ENCODE measurements at places on chromosomes 1 and 21.

DNA sequence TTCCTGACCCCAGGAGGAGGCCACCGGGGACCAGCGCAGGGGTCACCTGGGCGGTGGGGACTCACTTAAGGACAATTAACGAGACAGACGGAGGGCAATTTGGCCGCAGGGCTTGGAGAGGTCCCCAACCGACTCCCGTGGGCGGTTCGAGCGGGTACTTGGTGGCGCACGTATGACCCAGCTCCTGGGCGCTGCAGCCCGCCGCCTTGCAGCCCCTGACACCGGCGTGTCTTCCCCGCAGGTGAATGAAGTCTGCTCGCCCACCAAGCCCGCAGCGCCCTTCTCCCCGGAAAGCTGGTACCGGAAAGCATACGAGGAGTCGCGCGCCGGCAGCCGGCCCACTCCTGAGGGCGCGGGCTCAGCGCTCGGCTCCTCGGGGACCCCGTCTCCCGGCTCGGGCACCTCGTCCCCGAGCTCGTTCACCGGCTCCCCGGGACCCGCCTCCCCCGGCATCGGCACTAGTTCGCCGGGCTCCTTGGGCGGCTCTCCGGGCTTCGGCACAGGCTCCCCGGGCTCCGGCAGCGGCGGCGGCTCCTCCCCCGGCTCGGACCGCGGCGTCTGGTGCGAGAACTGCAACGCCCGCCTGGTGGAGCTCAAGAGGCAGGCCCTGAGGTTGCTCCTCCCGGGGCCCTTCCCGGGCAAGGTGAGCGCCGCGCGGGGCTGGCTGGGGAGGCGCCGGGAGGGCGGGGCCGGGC lies 1.4 kb downstream of the KIF26B start:
- DNase-seq, result peak; percentile 82

- no peak for DNase-seq
Measured at GRCh38 chr1:61563611-61564010, 161.3 kb downstream of the TM2D1 start.

DNA sequence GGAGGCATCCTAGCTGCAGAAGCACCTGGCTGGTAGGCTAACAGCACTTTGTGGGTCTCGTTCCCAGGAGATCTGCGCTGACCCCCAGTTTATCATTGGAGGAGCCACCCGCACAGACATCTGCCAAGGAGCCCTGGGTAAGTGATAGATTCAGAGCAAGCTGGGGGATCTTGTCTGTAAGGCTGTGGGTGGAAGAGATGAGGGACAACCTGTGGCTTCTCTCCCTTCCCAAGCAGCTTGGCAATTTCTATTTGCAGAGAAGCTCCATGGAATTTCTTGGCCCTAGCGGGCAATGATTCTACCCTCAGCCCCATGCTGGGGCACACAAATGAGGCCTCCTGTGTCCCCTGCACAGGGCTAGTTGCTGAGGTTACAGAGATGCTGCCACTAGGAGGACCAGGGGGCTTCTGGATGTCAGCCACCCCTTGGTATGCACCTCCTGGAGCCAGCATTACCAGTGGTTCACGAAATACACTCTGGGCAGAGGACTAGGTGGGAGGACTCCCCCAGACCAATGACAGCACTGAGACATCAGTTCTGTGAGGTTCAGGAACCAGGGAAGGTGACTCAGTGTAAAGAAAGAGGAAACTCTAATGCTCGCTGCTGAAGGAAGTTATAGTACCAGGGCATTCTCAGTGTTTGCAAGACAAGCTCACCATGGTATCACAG lies 5.5 kb downstream of the CAPN2 start:
- DNase-seq, result no peak

DNA sequence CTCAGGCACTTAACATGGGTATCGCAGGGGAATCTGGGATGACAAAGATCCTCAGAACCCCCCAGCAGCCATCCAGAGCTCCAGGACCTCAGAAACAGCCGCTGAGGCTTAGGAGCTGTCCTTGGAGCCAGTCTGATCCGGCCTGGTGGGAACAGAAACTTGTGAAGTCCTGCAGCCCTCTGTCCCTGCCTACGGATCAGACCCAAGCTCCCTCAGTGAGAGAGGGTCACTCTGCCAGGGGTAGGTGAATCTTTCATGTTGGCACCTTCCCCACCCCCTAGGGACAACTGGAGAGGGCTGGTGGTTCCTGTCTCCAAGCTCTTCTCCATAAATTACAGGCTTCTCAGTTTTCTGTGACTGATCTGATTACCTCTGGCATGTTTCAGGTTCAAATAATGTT lies 122.3 kb downstream of the TLR5 start:
- DNase-seq, result no peak

- DNase-seq, result no peak
Measured at GRCh38 chr1:229709500-229710013, 83.5 kb downstream of the URB2 start.

DNA sequence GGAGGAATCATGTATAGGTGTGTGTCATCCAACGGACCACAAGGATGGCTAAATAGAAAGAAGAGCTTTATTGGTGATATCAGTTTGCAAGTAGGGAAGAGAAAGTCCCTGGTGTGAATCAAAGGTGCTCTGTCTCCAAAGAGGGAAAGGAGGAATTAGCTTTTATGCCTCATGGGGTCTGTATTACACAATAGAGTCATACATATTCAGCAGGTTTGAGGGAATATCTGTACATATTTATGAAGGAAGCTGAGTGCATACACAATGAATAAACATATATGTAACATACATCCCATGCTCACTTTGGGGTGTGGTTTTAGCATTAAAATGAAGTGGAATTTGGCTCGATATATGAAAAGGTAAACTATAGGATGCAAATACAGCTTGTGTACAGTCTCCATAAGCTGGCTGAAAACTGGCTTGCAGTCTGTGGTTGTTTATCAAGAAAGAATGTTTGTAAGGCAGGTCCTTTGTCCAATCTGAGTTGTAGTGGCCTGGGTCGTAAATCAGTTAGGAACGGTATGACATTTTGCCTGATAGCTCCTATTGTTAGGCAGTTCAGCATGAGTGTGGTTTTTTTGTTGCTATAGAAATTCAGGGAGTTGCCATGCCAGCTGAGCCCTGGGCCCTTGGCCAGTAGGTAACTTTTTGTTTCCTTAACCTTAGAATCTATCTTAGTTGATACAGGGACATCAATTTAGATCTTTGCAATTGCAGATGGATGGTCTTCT lies 198.0 kb upstream of the ZP4 start:
- DNase-seq, result no peak

DNA sequence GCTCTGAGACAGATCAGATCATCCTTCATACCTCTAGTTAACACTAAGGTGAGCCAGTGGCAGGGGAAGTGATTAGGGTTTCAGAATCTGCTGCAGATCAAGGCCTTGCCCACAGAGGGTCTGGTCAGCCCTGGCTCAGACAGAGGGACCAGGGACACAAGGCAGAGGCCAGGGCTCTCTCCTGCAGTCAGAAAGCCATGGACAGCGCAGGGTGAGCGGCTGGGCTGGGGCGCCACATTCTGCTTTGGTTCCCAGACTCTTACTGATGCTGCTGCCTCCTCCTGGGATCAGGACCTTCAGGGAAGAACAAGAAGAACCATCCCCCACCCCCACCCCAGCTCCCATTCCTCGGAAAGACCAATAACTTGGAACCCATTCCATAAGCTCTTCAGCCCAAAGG lies 43.1 kb downstream of the GPR161 start:
- DNase-seq, result no peak

- DNase-seq, result peak; percentile 7
Measured at GRCh38 chr1:218332416-218332815, 12.7 kb upstream of the TGFB2 start.

DNA sequence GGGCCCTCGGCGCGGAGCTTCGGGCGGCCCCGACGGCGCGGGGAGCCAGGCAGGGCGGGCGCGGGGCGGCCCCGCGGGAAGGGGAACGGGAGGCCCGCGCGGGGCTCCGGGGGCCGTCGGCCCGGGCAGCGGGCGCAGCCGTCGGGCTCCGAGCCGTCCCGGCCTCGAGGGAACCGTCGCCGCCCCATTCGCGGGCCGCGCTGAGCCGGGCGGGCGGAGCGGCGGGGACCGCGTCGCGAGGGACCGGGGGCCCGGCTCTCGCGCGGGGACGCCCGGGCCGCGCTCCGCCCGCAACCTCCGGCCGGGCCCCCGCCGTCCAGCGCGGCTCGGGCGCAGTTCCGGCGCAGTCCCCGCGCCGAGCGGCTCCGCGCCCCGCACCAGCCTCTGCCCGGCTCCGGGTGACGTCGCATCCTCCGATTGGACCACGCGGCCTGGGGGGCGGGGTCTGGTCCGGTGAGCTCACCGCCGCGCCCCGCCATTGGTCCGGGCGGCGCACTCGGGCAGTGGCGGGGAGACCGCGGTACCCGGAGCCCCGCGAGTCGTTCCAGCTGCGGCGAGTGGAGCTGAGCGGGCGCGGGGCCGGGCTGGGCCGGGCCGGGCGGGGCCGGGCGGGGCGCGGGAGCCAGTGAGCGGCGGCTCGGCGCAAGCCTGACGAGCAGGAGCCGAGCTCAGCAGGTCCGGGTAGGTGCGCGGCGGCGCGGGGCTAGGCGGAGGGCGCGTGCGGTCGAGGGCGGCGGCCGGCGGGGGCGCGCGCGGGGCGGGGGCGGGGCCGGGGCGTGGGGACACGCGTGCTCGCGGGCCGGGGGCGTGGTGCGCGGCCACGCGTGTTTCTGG lies 66.7 kb upstream of the VAMP3 start:
- DNase-seq, result peak; percentile 88

DNA sequence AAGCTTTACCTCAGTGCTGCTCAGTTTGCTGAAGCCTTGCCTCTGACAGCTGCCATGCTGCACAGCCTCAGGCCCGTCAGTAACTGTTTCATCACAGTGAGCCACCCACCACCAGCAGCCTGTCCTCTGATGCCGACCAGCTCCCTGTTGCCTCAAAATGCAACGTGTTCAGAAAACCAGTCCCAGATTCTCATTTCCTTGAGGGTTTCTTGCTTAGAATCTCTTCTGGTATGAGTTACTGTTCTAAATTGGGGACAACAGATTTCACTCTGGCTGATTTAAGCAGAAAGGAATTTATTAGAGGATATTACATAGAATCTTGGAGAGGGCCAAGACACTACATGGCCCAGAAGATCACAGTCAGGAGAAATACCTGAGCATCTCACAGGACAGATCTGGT lies 11.0 kb downstream of the UBL4B start:
- DNase-seq, result no peak

GRCh38 chr1:105337420-105337819 lies 1587.7 kb downstream of the AMY1C start:
- DNase-seq, result no peak

- peak; percentile 19 for DNase-seq
Measured at GRCh38 chr1:166915941-166916340, 39.9 kb upstream of the TADA1 start.

DNA sequence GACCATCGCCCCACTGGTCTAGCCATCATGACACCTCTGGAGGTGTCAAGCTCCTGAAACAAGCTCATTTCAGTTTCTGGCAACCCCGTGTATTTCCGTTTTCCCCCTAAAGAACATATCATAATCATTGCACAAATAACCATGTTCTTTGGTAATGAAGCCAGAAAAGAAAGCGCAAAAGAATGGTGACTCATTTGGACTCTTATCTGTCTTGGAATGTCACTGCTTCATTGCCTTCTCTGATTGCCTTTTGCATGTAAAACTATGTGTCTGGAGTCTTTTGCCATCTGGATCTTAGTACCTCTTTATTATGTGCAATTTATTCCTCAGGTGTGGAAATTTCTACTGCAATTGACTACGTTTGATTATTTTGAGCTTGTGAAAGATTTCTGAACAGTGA lies 110.5 kb downstream of the COLGALT2 start:
- DNase-seq, result no peak

GRCh38 chr1:232423591-232423990 lies 206.3 kb downstream of the SIPA1L2 start:
- DNase-seq, result peak; percentile 26

DNA sequence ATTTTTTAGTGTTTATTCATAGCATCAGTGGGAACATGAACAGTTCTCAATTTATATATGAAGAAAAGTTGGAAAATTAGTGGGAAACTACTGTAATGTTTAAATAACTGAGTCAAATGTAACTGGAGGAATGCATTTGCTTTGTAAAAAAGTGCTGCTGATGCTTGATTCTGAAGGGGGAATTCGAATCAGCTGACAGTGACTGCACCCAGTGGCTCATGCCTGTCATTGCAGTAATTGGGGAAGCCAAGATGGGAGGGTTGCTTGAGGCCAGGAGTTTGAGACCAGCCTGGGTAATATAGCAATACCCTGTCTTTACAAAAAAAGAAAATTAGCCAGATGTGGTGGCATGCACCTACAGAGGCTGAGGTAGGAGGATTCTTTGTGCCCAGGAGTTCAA lies 398.4 kb downstream of the ZP4 start:
- DNase-seq, result no peak

GRCh38 chr1:33036051-33036525 lies 595 bp downstream of the AK2 start:
- peak; percentile 51 for DNase-seq

DNA sequence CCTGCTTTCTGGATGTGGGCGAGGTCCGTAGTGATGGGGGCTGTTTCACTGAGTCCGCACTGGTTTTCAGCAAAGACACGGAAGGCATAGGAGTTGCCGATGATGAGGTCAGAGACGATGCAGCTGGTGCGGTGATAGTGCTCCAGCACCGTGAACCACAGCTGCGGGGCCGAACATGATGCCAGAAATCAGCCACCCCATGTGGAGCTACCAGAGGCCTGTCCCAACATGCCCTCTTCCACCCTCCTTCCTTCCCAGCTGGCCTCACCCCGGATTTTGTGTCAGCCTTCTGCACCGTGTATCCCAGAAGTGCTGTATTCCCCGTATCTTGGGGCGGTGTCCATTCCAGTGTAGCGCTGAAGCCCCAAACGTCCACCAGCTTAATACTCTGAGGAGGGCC lies 10.0 kb downstream of the MYBPHL start:
- peak; percentile 24 for DNase-seq

DNA sequence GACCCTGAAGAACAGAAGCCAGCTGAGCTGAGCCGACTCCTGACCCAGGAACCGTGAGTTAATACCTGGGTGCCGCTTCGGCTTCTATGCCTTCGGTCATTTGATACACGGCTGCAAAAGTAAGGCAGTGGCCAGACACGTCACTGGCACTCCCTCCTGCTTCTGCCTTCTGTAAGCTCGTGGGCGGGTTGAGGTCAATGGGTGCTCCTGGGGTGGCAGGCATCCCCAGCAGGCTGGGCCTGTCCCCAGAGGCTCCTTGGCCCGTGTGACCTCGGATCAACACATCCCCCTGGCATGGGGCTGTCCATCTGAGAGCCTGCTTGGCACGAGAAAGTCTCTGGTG lies 35.7 kb upstream of the COL6A1 start:
- DNase-seq, result no peak

GRCh38 chr1:25648681-25649440 lies 32.3 kb downstream of the MAN1C1 start:
- DNase-seq, result no peak

- DNase-seq, result no peak
Measured at GRCh38 chr1:184214128-184214527, 162.6 kb downstream of the TSEN15 start.

DNA sequence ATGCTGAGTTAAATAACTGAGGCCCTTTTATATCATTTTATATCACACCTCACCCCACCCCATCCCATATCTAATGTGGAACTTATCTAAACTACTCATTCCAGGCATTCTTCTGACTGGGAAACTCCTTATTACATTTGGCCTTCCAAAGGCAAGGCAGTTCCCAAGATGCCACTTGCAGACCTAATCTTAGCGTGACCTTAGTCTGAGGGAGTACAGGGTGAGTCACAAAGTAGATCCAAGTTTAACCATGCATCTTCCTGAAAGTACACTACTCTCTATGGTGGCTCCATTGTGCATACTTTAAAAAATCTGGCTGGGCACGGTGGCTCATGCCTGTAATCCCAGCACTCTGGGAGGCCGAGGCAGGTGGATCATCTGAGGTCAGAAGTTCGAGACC lies 353.6 kb upstream of the C1orf87 start:
- DNase-seq, result no peak

All from mammary epithelial cell (primary cell).